ENCODE measurements at places on chromosomes 3 and 15.

DNA sequence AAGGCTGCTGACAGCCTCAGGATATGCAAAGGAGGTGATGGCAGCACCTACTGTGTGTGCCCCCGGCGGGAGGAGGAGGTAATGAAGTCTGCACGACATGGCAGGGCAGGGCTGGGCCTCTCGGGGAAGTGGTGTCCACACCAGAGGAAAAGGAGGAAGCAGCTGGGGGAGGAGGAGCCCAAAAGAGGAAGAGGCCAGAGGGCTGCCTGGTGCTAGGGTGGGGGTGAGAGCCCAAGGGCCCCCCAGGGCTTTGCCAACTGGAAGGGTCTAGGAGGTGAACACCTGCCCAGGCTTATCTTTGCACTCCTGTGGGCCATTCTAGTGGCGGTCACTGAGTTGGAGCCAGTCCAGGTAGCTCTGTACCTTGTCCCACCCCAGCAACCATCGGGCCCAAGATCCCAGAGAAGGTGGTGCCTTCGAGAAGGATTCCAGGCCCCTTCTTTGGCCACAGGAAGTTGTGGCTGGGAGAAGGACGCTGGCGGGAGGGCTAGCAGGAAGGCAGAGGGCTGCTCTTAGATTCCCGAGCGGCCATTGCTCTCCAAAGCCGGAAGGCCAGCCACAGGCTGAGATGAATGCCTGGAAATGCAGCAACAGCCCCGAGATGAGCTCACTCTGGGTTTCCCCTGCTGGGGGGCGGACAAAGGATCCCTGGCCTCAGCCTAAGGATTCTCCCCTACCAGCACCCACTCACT, 7.0 kb downstream of the GNAI2 start:
- DNase-seq = no peak

- no peak for DNase-seq
These were observed 953.4 kb downstream of the ZPLD1 start for GRCh38 chr3:103388214-103388613.

DNA sequence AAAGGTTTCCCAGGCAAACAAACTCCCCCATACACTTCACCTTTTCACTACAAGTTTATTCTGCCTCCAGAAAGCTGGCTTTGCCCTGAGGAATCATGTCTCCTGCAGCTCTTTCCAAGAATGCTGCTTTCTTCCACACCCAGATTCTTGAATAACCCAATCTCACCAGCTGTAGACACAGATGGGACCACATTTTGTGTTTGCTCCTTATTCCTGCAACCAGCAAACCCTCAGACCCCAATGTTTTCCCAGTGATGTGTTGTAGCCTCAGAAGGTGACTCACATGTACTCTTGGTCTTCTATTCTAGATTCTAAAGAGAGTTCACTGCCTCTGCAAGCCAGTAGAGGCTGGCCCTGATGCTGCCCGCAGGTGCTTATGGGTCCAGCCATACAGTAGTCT, 23.6 kb upstream of the TRIM59 start:
- no peak for DNase-seq

GRCh38 chr3:160475153-160475552, 25.6 kb upstream of the TRIM59 start:
- DNase-seq = no peak

- no peak for DNase-seq
These were observed 73.7 kb upstream of the SLCO2A1 start for GRCh38 chr3:134103470-134103869.

GRCh38 chr3:112303764-112304325, 9.8 kb upstream of the SLC9C1 start:
- DNase-seq = no peak

DNA sequence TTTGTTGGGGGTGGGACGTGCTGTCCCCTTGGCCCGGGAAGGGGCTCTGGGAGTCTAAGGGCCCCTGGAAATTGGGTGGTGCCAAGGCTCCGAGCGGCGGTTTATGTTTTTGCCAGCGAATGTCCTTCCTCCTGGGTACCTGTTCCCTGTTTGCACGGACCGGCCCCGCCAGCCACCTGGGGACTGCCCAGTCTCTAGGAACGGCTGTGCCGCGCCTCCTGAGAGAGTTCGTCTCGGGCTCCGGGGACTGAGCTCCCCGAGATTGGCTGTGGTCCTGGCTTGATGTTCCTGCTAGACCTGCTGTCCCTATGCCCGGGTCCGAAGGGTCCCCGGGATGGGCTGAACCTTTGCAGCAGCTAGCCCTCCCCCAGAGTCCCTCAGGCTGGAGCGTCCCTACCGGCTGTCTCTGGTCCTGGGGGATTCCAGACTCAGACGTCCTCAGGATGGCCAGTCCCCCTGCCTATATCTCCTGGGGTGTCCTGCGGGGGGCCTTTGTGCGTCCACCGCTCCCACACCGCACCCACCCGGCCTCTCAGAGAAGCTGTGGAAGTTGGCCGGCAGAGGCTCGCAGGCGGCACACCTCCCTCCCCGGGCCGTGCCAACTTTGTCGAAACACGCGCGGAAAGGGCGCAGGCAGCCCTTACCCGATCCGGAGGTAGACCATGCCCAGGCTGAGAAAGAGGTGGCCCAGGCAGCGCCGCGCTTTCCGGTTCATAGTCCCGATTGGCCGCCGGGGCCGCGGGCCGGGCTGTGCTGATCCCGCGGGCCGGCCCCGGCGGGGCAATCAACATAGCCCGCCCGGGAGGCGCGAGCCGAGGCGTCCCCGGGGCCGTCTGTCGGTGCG, 547 bp downstream of the WNT7A start:
- no peak for DNase-seq

DNA sequence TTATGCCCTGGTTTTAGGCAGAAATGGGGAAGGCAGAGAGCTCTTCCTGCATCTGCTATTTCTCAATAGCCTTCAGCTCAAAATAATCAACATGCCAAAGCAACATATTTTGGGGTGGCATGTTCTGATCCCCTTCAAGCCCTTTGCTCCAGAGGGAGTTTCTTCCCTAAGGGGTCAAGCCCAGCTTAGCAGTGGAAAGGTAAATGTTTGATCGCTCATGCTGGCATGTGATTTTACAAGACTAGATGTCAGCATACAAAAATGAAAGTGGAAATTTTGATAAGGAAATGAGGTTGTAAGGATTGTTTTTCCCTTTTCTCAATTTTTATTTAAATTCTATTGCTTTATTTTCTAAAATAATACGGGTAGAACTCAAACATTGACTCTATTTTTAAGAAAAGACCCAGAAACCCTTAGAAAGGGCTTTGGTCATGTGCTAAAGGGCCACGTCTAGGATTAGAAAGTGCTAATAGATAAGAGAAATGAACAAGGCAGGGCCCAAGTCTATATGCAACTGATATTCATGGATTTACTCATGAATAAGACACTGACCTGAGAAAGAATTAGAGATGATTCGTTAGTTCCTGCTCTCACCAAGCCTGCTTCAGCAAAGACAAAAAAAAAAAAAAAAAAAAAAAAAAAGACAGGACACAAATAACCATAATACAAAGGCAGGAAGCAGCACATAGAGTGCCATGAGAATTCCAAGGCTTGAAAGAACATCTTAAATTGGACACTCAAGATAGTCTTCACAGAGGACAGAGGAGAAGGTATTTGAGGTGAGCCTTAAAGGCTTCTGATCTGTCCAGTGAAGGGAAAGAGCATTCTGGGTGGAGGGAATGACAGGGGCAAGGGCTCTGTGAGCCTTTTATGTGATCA, 55.0 kb upstream of the NR2E3 start:
- DNase-seq = no peak

- DNase-seq = no peak
These were observed 459.4 kb upstream of the TPRG1 start for GRCh38 chr3:188712248-188712924.

GRCh38 chr15:89813381-89814111, 1.1 kb downstream of the ANPEP start:
- DNase-seq = no peak

GRCh38 chr15:71811036-71811736, 832 bp downstream of the NR2E3 start:
- no peak for DNase-seq

GRCh38 chr3:186871403-186871924, 29.0 kb downstream of the ADIPOQ start:
- no peak for DNase-seq

GRCh38 chr3:160174621-160175020, 50.6 kb upstream of the C3orf80 start:
- no peak for DNase-seq

- no peak for DNase-seq
These were observed 51.2 kb downstream of the SLC25A26 start for GRCh38 chr3:66272016-66272415.

- peak; percentile 46 for DNase-seq
These were observed 54.0 kb downstream of the NR1D2 start for GRCh38 chr3:23999012-23999641.

- no peak for DNase-seq
These were observed 25.3 kb upstream of the HRH1 start for GRCh38 chr3:11128682-11129632.

GRCh38 chr3:42402394-42403096, 7.9 kb downstream of the LYZL4 start:
- DNase-seq = no peak

GRCh38 chr3:125025642-125026041, 30.2 kb downstream of the HEG1 start:
- DNase-seq = no peak

DNA sequence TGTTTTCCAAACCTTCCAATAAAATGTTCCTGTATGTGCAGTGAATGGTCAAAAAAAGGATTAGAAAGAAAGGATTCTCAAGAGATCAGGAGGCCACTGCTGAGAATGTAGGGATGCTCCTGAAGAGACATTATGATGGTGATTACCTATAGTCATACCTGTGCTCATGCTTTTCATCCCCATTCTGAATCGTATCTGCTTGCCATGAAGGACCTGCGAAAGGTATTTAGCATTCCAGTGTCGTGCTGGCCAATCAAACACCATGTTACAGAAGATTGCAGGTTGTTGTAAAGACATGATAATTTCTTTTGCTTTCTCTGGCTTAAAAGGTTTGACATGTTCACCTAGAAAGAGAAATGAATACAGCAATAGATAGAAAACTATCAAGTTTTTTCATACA, 16.1 kb downstream of the HSPBAP1 start:
- DNase-seq = no peak

- no peak for DNase-seq
These were observed 310.7 kb downstream of the RORA start for GRCh38 chr15:60918234-60918959.

DNA sequence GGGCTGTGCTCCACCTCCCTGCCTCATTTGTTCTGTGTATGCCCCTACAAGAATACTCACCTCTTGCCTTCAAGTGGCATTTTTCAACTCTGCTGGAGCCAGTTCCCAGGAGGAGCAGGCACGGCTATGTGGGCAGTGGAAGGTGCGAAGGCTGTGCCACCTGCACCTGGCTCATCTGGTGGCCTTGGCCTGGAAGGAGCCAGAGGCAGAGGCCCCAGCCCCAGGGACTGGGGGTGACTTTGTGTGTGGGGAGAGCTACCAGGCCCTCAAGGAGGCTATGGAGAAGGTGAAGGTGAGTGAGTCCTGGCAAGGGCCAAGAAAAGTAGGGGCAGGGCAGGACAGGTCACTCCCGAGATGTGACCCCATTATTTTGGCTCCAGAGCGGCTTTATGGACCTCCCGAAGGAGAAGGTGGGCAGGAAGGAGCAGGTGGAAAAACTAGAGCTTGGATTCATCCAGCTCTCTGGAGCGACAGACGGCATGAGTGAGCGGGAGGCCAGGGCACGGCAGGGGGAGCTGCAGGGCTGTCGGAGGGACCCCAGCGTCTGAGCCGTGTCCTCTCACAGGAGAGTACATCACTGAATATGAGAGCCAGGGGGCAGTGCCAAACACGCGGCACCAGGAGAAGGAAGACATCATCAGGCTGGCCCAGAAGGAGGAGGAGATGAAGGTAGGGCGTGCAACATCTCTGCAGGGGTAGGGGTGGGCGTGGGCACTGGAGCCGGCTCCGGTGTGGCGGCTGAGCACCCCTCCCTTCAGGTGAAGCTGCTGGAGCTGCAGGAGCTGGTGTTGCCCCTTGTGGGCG, 57.3 kb upstream of the UBE2Q2 start:
- DNase-seq = no peak

- no peak for DNase-seq
These were observed 9.8 kb downstream of the HEG1 start for GRCh38 chr3:125045965-125046364.

DNA sequence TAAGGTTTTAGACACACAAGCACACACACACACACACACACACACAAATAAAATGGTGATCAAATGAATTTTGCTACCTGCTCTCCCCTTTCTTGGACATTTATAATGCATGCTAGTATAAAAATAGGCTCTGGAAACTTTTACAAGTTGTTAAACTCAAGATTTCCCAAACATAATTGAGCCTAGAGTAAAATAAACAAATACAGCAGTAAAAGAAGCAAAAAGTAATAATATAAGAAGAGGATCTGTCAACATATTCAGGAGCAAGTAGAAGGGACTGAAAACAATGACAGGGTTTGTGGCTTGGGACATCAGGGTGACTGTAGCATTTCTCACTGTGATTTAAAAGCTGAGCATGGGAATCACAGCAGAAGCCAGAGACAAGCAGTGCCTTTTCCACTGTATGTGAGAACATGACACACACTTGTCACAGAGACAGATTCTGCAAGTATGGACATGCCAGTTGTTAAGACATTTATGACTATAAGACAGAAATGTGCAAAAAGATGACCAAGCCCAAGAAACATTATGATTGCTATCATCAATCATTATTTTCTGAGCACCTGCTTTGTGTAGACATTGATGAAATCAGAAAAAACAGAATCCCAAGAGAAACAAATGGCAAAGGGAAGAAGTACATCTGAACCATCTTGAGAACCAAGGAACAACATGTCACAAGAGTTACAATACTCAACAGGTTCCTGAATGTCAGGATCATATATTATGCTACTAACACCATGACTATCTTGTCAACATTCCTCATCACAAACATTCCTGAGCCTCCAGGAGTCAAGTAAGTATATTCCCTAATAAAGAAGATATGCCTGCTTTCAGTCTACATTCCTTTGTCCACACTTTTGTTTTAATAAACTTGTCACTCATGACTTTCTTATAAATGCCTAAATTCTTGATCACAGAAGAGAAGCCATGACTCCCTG, 7.1 kb downstream of the THRB start:
- no peak for DNase-seq

Data from activated T-cell treated with anti-CD3 and anti-CD28 coated beads for 1 hour (primary cell).